ENCODE measurements at places on chromosomes 2 and 18.

- no peak for DNase-seq
These were observed 111.9 kb upstream of the TANK start for GRCh38 chr2:161048317-161048716.

DNA sequence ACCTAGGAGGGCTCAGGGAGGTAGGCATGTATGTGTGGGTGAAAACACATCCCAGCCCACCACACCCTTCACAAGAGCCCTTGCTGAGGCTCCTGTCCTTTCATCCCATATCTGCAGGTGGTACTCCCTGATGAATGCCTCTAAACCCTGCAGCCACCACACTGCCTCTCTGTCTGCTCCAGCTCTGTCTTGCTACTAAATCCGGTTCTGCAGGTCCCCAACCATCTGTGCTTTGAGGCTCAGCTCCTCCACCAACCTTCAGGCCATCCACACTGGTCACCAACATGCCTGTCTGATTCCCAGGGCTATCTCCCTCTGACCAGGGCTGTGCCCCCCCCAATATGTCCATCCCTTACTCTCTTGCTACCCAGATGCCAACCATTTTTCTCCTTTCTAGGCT lies 92.7 kb downstream of the BIN1 start:
- DNase-seq, result no peak

GRCh38 chr2:37555457-37555856 lies 116.0 kb downstream of the CDC42EP3 start:
- DNase-seq, result peak; percentile 54

DNA sequence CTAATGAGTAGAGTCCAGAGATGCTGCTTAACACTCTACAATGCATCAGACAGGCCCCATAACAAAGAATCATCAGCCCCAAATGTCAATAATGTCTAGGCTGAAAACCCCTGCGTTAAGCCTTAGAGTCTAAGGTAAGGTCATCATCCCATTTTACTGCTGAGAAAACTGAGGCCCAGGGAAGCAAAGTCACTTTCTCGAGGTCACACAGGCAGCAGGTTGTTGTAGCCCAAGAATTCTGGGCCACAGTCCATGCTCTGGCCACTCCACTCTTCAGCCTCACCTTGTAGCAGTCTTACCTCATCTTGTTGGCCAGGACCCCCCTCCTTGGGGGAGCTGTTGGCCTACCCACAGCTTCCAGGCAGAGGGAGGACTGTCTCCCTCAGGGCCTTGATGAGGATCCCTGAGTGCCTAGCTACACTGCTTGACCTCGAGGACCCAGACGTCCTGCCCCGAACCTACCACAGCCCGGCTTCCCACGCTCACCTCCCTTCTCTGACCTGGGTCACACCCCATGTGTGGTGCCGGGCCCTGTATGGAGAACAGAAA lies 54.4 kb downstream of the SMAD7 start:
- DNase-seq, result no peak

GRCh38 chr2:199589306-199589705 lies 131.6 kb upstream of the SATB2 start:
- no peak for DNase-seq

- no peak for DNase-seq
These were observed 28.0 kb downstream of the RBBP8 start for GRCh38 chr18:22961156-22961555.

DNA sequence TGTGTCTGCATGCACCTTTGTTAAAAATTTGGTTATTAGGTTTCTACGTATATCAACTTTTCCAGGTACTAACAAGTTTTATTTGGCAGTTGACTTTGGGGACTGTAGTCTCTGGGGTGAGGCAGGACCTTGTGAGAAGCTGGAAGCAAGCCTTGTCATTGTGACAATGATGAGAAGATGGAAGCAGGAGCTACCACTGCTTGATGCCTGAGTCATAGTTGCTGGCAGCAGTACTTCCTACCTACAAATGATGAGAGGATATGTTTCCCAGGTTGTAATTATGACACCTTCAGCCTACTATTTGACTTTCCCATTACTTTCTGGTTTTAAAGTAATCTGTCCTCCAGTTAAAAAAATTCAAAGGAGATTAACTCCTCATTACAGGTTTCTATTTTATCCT lies 516.3 kb downstream of the NRXN1 start:
- DNase-seq, result no peak

- DNase-seq, result no peak
These were observed 13.8 kb downstream of the CERKL start for GRCh38 chr2:181643151-181643550.

- peak; percentile 77 for DNase-seq
These were observed 70.6 kb downstream of the MBP start for GRCh38 chr18:77061946-77062517.

DNA sequence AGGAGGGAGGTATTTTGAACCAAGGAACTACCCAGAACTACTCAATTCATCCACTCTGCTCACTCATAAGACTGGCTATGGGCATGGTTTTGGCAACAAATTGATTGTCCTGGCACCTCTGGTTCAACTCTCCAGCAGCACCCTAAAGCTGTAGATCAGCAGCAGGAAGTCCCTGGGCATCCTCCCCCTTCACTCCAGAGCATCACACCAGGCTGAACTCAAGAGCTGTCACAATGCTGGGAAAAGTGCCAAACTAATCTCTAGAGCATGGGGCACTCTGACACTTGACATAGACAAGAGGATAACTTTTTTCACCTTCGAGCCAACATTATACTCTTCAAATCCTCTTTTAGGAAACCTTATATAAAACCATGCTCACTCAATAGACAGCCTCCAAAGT lies 154.1 kb upstream of the RBBP8 start:
- no peak for DNase-seq

- no peak for DNase-seq
These were observed 23.9 kb downstream of the SPTBN1 start for GRCh38 chr2:54480025-54480424.

GRCh38 chr18:80168346-80168745 lies 59.3 kb downstream of the ADNP2 start:
- DNase-seq, result no peak

- no peak for DNase-seq
These were observed 87.1 kb downstream of the CACNB4 start for GRCh38 chr2:152011724-152012123.

GRCh38 chr2:46388881-46389280 lies 90.5 kb upstream of the TMEM247 start:
- DNase-seq, result no peak

- no peak for DNase-seq
These were observed 81.9 kb downstream of the SLC8A1 start for GRCh38 chr2:40370007-40370395.

DNA sequence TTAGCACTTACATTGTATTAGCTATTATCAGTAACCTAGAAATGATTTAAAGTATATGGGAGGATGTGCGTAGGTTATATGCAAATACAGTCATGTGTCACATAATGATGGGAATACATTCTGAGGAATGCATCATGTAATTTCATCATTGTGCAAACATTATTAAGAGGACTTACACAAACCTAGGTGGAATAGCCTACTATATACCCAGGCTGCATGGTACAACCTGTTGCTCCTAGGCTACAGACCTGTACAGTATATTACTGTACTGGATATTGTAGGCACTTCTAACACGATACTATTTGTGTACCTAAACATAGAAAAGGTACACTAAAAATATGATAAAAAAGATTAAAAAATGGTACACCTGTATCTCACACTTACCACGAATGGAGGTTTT lies 7.9 kb downstream of the RIF1 start:
- DNase-seq, result no peak

DNA sequence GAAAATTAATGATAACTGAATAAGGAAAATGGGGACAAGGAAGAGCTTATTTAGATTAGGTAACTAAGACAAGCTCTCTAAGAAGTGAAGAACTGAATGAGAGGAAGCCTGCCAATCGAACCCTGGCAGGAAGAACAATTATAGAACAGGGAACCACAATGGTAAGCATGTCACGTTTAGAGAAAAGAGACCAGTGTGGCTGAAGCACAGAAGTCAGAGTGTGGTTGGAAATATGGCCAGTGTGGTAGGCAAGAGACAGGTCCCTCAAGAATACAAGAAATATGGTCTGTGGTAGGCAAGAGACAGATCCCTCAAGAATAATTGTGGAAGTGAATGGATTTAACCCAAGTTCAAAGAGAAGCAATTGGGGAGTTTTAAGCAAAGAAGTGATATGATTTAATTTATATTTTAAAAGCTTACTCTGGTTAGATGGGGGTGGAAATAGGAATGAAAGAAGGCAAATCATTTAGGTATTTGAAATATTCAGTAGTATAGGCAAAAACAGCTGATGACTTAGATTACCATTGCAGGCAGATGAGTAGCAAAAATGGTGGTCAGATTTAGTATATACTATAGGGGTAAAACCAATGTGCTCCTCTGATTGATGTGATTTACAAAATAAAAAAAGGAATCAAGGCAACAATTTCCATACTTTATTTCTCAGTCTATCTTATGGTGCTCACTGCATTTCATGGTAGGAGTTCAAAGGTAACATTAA lies 38.8 kb upstream of the ERMN start:
- peak; percentile 74 for DNase-seq

DNA sequence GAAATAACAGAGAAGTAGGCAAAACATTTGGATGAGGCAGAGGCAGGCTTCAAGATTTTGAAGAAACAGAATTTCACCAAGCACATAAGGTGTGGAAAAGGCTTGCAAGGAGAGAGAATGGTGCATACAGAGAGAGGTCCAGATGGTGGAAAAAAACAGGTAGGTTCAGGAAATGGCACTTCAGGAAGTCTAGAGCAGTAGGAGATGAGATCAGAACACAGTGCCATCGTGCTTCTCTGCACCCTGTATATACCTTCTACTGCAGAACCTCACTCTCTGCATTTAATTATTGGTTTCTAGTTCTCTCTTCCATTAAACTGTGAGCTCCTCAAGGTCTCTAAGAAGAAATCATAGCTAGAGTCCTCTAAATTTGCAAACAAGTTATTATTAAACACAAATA lies 2.4 kb downstream of the PAIP2B start:
- no peak for DNase-seq

GRCh38 chr2:42167458-42167857 lies 1.7 kb upstream of the EML4 start:
- DNase-seq, result no peak

GRCh38 chr18:13501891-13502290 lies 224.5 kb downstream of the FAM210A start:
- DNase-seq, result no peak

- peak; percentile 33 for DNase-seq
These were observed 425.7 kb downstream of the LRATD1 start for GRCh38 chr2:15058015-15058720.

- DNase-seq, result peak; percentile 25
These were observed 74.9 kb upstream of the KLF7 start for GRCh38 chr2:207240649-207241048.

DNA sequence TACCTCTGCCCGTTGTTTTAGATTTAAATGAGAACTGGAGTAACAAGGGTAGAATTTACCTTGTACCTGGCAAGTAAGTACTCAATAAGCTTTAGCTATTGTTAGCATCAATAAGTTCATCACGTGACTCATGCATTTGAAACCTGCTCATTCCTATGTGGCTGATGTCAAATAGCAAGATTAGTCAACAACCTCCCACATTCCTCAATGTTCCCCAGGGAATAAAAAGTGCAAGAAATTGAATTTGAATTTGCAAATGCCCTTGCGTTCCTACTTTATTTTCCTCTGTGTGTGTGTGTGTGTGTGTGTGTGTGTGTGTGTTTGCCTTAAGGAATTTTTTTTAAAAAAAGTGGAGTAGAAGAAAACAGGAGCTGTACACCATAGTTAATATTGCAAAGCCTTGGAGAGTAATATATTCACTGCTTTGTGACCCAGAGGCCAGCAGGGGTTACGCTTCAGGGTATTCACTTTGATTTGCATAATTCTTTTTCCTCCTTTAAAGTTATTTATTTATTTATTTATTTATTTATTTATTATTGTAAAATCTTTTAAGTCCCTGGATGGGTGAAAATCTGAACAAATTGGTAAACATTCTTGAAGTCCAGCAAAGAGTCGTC lies 43.9 kb upstream of the DNAH7 start:
- DNase-seq, result no peak

DNA sequence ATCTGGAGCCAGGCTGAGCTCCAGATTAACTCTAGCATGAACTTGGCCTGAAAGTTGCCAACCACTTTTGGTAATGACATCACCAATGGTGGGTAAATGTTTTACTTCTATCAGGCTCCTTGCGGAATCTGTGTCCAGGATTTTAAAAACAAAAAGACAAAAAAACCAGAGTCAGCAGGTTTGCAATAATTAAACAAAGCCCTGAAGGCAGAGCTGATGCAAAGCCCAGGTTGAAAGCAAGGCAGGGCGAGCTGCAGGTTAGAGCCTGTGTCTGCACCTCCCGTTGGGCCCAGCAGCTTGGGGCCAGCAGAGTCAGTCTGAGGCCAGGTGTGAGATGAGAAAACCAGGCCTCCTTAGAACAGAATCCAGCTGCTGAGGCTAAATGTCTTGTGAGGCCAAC lies 29.1 kb upstream of the ALK start:
- DNase-seq, result no peak
